ENCODE measurements at places on chromosomes 1 and 21.

DNA sequence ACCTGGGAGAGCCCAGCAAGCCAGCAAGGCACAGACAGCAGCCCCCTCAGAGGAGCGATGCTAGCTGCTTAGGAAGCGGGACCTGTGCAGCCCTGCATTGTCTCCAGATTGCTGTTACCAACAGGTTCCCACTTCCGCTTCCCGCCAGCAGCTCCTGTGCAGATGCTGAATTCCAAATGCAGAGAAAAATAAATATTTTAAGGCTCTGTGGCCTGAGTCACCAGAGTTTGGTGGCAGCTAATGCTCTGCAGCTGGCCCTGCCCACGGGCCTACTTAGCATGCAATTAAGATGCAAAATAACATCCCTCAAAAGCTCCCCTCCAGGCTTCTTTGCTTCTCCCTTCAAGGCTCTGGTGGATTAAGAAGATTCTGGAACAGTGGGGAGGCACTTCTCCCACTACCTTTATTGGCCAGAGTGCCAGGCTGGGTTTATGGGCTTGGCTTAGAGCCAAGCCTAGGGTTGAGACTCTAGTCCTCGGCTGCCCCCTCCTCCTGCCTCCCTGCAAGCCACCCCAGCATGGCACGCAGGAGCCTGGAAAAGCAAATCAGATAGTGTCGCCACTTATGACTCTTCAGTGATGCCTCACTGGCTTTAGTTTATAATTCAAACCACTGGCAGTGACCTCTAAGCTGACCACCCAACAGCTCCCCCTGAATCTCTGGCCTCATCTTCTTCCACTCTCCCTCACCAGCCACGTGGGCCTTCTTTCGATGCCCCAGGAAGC lies 207.1 kb upstream of the ZC3H12A start:
- DNase-seq, result no peak

DNA sequence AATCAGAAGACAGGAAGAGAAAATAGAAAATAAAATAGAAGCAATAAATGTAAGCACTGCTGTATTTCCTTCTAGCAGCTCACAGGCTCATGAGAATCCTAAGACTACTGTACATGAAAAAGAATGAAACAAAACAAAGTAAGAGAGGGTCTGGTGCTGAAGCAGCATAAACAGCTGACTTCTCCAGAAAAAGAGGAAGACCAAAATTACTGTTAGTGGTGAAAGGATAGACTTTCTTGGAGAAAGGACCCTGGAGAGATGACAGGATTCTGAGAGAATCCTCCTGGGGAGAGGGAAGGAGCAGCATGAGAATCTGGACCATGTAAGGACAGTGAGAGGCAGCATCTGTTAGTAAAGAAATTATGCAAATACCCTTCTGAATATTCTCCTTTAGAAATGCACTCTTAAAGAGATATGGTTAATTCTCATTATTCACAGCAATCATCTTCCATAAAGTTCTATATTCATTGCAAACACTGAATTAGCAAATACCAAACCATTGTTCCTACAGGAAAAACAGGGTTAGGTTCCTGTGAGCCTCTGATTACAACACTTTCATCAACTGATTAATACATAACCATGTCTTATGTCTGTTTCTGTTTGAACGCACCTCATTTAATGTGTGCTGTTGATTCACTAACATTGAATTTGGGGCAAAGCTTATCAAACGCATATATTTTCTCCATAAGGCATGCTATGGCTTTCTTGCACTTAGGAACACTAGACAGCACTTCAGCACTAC lies 17.0 kb downstream of the SLC25A24 start:
- no peak for DNase-seq

DNA sequence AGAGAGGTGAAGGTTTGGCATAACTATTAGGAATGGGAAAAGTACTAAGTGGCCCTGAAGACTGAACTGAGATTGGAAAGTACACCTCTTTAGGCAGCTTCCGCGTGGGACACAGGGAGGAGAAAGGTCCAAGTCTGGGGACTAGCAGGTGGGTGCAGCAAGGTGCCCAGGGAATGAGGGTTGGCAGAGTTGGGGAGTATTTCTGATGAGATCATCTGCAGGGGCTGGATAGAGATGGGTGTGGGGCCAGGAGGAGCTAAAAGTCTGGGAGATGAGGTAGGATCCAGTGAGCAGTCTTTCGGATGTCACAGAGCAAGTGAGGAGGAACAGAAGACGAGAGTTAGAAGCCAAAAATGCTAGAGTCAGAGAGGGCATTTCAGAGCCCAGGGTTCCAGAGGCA lies 36.1 kb downstream of the CDCA8 start:
- DNase-seq, result no peak

DNA sequence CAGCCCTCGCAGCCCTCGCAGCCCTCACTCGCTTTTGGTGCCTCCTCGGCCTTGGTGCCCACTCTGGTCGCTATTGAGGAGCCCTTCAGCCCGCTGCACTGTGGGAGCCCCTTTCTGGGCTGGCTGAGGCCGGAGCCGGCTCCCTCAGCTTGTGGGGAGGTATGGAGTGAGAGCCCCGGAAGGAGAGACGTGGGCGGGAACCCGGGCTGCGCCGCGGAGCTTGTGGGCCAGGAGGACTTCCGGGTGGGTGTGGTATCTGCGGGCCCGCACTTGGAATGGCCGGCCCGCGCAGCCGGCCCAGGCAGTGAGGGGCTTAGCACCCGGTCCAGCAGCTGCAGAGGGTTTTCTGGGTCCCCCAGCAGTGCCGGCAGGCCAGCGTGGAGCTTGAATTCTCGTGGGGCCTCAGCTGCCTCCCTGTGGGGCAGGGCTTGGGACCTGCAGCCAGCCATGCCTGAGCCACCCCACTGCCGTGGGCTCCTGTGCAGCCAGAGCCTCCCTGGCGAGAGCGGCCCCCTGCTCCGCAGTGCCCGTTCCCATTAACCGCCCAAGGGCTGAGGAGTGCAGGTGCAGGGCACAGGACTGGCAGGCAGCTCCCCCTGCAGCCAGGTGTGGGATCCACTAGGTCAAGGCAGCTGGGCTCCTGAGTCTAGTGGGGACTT lies 9.9 kb upstream of the CFHR2 start:
- DNase-seq, result no peak

GRCh38 chr1:218171302-218171893 lies 113.7 kb upstream of the RRP15 start:
- DNase-seq, result no peak

DNA sequence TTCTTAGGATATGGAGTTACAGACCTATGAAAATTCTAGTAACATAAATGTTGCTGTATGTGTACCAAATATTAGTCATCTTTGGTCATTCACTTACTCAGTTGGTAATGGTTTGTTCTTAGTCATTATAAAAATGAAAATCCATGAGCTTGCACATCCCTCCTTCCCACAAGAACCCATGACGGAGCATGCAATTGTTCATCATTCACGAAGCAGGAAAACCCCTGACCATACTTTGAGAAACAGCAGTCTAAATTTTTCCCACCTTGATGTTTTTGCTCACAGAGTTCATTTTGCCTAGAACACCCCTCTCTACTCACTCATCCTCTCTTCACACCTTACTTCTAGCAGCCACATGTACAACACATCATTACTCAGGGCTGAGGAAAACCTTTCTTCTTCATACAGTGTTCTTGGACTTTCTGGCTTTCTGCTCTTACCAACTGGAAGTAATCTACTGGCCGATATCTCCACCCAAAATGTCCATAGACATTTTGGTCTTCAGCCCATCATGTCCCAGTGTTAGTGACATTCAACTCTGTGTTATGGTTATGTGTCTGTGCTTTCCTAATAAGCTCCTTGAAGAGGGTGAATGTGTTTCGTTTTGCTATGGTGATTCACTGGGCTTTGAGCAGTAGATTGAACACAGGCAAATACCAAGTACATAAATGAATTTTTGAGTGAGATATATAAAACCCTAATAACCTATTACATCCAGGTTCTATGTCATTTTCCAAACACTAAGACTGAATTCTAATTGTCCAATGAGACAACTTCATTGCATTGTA lies 189.9 kb downstream of the ZC3H11B start:
- no peak for DNase-seq

Measured in iPS DF 6.9 (cell line).